Pons (tissue), 1 donor: ENCODE measurements at places on chromosomes 12 and 14.

- DNase-seq = no peak
Measured at GRCh38 chr14:75559451-75560222, 18.8 kb upstream of the FLVCR2 start.

DNA sequence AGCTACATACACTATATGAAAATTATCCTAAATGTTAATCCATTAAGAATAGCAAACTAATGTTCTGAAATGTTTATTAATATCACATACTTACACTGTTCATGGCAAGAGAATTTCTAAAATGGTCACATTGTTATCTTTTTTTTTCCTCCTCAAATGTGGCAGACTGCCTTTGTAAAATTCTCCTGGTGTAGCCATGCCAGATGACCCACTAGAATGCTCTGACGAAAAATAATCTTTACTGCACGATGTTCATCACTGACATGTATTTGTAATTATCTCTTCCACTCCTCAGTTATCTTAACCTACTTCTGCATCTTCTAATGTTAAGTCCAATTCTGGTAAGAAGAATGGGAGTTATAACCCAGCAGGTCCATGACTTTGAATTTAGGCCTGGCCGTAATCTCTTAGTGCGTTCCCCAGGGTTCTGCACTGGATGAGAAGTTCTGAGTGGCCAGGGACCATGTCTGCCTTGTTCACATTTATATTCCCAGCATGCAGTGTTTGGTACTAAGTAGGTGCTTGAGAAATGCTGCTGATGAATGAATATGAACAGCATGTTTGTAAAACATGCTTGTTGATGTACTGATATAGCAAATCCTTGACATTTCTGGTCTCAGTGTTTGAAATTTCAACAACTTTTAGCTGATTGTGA lies 46.7 kb downstream of the NOPCHAP1 start:
- no peak for DNase-seq

- no peak for DNase-seq
Measured at GRCh38 chr12:132503618-132504204, 13.8 kb downstream of the FBRSL1 start.

DNA sequence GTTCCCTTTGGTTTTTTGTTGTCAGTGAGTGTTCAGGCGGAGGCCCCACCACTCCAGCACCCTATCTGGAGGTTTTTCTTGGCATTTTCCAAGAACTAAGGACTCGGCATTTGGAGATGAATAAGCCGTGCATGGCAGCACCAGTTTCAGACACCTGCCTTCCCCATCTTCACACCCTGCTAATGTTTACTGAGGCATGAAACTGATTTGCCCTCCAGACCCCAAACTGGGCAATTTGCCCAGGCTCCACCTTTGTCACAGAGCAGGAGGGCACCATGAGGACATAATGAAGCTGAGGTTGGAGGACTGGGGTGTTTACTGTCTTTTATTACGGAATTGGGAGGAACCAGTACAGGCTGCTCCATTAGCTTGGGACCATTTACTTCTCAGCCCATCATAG lies 113.4 kb downstream of the LGMN start:
- no peak for DNase-seq

DNA sequence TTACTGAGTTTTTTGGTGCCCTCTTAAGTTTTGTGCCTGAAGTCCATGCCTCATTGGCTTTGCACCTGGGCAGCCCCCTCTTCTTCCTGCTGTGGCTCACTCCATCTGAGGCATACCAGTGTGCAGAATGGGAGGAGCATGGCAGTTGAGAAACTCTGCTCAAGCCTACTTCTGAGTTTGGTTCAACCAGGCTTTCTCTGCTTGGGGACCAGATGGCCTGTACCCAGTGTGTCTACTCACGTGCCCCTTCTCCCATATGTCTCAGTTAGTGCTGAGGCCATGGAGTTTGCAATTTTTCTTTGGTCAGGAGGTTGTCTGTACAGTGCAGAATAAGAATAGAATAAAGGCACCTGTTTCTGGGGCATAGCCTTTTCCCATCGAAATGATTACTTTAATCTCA lies 383.3 kb upstream of the DDHD1 start:
- DNase-seq = no peak

- no peak for DNase-seq
Measured at GRCh38 chr14:90924621-90925340, 108.6 kb upstream of the TTC7B start.

- no peak for DNase-seq
Measured at GRCh38 chr12:66003951-66004350, 126.6 kb downstream of the LLPH start.

DNA sequence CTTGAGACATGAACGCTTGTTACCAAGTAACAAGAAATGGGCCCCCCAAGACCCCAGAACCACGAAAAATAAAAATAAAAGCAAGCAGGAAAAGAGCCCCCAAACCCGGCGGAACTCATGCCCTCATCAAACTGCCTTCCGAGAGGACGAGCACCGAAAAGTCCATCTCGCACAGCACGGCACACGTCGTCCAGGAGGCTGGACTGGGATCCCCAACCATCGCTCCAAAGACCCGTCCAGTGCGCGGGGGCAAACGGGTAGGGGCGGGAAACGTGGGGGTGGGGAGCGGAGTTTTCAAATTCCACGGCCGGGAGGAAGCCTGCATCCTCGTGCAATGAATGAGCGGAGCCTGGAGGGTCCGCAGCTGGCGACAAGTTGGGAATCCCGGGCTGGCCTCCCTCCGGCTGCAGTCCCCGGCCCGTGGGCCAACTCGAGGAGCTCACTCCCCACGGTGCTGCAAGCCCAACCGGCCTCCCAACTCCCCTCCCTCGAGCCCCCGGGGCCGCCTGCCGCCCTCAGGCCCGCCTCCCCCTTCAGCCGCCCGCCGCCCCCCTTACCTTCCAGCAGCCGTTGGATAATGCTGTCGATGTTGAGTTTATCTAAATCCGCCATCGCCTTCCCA lies 484 bp downstream of the PPP1CC start:
- no peak for DNase-seq

DNA sequence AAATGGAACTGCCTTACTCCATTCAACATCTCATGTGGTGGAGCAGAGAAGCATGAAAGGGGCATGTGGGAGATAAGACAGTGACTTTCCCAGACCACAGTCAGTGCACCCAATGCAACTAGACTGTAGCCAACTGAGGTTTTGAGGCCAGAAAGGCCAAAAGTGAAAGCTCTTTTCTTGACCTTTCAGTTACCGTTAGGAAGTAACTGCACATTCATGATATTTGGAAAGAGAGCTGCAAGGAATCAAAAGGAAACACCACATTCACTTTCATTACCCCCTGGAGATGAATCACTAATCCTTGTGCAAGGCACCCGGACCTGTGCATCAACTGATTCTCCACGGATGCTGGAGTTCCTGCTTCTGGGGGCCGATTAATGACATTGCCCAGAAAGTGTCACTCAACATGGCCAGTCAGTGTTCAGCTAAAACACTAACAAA lies 72.9 kb upstream of the ELK3 start:
- DNase-seq = no peak

- no peak for DNase-seq
Measured at GRCh38 chr14:96297997-96298515, 42.0 kb downstream of the BDKRB1 start.

DNA sequence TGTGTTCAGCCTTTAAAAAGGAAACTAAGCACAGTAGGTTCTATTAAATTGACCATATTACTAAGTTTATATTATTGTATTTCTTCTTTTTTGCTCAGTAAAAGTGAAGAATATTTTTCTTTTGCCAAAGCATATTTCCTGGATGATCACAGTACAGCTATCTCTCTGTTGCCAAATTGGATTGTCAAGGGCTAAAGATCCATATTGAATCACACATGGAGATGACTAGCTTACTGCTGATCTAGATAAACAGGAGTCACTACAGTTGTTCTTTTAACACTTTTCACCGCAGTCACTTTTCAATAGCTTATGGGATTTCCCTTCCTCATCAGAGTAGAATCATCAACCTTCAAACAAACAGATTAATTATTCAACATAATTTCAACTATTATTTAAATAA lies 78.6 kb downstream of the LRRC9 start:
- DNase-seq = peak; percentile 2

DNA sequence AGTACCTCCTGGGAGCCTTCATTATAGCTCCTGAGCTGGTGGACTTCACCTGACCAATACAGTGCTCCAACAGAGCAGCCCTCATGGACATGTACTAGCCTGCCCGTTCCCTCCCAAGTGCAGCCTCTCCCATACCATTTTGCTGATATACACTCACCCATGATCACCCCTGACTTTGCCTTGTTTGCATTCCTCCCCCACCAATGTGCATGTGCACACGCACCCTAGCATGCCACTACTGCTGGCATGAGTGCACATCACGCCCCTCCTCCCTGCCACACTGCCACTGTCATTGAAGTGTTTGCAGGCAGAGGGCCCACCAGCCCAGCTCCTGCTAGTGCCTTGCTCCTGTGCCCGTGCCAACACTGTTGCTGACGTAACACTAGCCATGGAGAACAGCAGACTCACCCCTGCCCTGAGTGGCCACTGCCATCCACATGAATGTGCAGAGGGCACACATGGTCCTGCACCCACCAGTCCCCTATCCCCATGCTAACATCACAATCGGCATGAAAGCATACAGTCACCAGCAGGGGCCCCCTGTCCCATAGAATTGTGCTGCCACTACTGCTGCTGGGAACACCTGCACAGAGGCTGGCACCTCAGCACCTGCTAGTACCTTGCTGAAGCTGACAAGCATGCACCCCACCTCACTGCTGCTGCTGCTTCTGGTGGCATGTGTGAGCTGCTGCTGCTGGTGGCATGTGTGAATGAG lies 110.3 kb downstream of the SINHCAF start:
- no peak for DNase-seq

GRCh38 chr12:75816897-75817296 lies 214.7 kb downstream of the PHLDA1 start:
- no peak for DNase-seq

- DNase-seq = no peak
Measured at GRCh38 chr12:17841496-17841895, 248.5 kb downstream of the RERGL start.

DNA sequence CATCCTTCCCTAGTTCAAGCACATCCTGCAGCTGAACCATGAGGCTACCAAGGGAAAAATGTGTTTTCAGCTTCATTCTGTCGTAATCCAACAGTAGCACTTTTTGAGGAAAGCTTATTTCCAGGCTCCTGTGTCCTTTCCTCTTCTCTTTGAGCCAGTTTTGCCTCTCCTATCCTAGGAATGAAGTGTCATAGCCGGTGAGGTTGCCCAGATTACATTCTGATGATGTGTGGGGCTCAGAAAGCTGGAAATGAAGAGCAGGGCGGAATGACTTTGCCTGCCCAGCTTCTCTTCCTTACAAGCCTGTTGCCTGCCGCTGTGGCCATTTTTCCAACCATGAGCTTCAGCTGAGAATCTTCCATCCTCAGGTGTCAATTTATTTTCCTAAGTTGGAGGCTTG lies 381.8 kb downstream of the NUAK1 start:
- DNase-seq = no peak

- DNase-seq = peak; percentile 30
Measured at GRCh38 chr12:19129486-19130223, at the start of gene PLEKHA5. TSS of gene PLEKHA5 (plus strand) at chr12:19129733. CDS start at chr12:19129800, 67 bp downstream.

DNA sequence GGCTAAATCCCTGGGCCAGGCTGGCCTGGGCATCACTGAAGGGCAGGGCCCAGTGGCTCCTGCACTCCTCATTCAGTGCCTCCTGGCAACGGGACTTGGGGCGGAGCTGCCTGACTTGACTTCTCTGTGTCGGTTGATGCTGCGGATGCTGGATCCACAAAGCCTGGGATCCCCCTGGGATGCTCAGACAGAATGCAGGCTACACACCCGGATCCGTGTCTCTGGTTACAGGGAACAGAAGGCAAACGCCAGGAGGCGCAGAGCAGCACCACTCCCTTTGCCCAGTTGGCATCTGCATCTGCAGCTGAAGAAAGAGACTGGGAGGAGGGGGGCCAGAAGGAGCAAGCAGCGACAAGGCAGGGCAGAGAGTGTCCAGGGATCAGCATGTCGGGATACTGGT lies 154.5 kb upstream of the FKBP4 start:
- no peak for DNase-seq

- DNase-seq = no peak
Measured at GRCh38 chr12:21568115-21568514, 36.5 kb downstream of the GYS2 start.

GRCh38 chr12:27550653-27550975 lies 26.6 kb downstream of the PPFIBP1 start:
- no peak for DNase-seq

DNA sequence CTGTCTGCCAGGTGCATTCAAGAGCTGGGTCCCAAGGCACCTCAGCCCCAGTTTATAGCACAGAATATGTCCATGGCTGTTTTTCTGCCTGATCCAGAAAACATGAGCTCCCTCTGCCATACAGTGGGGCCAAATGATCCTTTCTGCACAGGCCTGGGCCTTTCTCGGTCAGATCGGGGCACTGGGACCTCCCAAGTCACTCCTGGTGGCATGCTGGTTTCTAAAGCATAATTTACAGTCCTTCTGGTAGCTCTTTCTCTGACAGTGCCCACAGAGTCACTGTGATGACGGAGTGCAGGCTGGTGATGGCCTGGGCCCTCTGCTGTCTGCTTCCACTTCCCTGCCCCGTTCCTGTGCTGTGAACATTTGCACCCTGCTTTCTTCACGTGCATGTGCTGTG lies 99.2 kb downstream of the ADGRD1 start:
- no peak for DNase-seq

- DNase-seq = no peak
Measured at GRCh38 chr12:93380480-93381121, 2.9 kb downstream of the NUDT4 start.

GRCh38 chr14:74638066-74638465 lies 26.0 kb upstream of the LTBP2 start:
- no peak for DNase-seq

GRCh38 chr12:3313675-3314663 lies 177.0 kb upstream of the PRMT8 start:
- peak; percentile 67 for DNase-seq

DNA sequence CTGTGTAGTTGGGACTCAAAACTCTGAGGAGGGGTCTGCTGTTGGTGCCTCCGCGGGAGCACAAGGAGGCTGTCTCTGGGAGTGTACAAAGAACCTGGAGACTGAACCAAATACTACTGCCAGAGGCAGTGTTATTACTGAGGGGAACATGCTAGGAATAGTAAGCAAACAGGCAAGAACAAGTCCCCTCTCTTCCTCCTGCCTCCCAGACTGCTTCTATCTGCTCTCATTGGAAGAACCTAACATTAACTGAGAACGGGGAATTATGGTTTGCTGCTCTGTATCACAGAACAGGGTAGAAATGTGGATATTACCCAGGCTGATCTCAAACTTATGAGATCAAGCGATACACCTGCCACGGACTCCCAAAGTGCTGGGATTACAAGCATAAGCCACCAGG lies 4.5 kb upstream of the KMT5A start:
- DNase-seq = no peak

- DNase-seq = no peak
Measured at GRCh38 chr14:53850714-53851296, 105.8 kb downstream of the BMP4 start.

GRCh38 chr14:101947577-101947903 lies 16.8 kb upstream of the DYNC1H1 start:
- no peak for DNase-seq

- DNase-seq = no peak
Measured at GRCh38 chr12:52629281-52630007, 11.1 kb upstream of the KRT73 start.

- no peak for DNase-seq
Measured at GRCh38 chr12:114692186-114693058, 8.4 kb upstream of the TBX3 start.
